ENCODE measurements at places on chromosomes 3 and 15.

- no peak for DNase-seq
These were observed 33.5 kb upstream of the ZNF774 start for GRCh38 chr15:90318591-90318990.

DNA sequence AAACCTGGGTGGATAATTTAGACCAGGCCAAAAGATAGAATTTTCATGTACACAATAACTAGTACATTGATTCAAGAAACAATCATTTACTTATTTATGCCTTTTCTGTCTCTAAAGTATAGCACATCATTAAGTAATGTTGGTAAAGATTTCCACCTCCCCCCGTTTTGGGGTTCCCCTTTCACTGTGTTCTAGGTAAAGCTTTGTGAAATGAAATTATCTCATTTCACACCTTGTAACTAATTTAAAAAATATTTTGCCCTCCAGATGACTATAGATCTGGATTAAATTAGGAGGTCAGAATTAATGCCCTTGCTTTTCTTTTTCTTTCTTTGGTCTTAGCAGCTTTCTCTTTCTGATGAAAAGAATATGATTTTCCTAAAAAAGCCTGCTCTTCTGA, 328.5 kb upstream of the TBC1D5 start:
- no peak for DNase-seq

GRCh38 chr3:29643034-29643425, 362.2 kb downstream of the RBMS3 start:
- no peak for DNase-seq

GRCh38 chr15:44782516-44782915, 46.2 kb downstream of the TRIM69 start:
- DNase-seq = no peak

DNA sequence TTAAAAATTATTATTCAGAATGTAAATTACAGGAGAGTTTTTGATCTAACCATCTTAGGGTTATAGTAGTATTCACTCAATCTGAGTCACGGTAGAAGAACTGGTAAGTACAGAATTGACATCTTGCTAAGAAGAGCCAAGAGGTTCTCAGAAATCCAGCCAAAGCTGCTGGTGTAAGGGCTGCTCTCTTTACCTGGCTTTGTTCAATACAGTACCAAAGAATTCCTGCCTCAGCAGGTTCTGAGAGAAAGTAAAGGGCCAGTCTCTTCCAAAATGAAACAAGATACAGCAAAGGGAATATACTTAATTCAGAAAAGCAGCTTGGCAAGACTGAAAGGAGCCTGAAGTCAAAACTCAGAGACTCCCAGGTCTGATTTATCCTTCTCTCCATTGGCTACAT, 193.1 kb downstream of the TNIK start:
- DNase-seq = no peak

DNA sequence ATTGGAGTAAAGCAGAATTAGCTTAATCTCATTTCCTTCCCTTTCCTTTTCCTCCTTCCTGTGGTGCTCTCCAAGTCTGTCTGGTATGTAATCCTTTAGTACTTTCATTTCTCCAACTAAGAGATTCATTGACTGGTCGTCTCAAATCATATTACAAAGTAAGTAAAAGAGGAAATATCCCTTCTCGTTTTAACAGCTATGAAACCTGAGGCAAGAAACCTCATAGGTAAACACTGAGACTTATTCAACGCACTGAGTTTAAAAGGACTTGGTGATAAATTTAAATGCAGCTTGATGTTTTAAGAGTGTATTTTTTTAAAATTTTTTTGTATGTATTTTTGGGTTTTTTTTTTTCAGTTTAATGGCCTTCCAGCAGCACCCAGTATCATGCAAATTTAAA, 117.2 kb upstream of the LRRC3B start:
- no peak for DNase-seq

DNA sequence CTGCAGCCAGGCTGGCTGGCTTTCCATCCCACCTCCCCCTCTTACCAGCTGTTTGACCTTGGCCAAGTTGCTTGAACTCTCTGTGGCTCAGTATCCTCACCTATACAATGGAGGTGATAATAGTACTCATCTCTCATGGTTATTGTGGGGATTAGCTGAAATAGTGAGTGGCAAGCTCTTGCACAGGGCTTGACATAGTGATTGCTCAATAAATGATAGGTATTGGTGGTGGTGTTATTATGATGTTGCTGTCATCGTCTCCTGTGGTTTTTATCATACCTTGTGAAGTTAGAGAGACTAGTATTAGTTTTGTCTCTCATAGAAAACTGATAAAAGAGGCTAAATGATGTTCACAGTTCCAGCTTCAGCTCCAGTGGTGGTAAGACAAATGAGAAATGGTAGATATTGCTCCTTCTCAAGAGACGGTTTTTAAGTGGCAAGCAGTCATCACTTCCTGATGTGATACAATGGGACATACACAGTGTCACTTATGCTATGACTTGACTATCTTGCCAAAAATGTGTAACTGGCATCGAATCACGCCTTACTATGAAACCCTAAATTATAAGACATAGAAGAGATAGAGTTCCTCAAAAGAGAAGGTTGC, 12.1 kb upstream of the UBE2E1 start:
- no peak for DNase-seq
